Myocyte (in vitro differentiated cells): ENCODE measurements at places on chromosomes 12 and 14. TPM values are rescaled to one million over a fixed set of nuclear protein-coding genes. Genes with fewer than 3 reads are reported as not detected.

GRCh38 chr12:114628199-114628598 is 55.8 kb downstream of the TBX3 start:
- DNase-seq: no peak

DNA sequence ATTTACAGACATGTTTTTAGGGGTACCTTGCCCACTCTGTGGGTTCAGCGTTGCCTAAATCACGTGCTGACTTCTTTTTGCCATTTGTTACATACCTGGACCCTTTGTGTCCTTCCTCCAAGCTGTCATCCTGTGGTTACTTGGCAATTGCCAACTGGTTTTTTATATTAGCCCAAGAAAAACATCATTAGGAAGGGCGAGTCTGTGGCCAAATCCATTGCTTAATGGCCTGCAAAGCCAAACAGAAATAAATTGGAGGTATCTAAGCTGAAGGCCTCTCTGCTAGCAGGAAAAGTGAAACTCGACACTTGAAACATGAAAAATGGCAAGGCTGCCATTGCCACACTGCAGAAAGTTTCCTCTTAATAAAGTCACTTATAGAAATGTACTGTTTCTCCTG is 190.4 kb downstream of the NUAK1 start:
- peak; percentile 61 for DNase-seq

DNA sequence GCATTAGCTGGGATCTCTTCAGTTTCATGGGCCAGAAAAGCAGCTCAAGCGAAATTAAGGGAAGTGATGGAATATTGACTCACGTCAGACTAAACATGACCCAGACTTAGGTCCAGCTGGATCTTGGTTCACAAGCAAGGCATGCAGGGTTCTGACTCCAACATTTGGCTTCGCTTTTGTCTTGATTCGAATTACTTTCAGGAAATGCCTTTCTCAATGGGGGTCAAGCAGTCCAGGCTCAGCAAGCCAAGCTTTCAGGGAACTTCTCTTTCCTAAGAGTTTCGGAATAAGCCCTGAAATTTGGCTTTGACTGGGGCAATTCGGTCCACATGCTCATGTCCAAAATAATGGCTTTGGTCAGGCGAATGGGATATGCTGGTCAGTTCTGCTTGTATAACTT is 678.7 kb upstream of the TMEM132C start:
- no peak for DNase-seq

- no peak for DNase-seq
Measured at GRCh38 chr12:2276288-2277033, 223.7 kb downstream of the CACNA1C start.

DNA sequence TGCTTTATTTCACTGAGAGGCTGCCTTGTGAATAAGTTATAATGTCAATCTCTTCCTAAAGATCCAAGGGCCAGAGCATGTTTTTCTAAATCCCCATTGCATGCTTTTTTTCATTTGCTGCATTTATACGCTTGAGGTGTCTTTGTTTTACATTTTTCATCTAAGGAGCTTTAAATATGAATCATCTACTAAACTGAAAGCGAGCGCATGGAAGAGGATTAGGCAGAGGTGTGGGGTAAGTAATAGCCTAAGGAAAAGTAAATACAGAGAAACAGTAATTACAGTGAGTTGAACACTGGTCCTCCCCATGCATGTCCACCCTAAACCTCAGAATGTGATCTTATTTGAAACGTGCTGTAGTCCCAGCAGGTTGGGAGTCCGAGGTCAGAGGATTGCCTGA is 76.4 kb upstream of the METAP2 start:
- no peak for DNase-seq

- no peak for DNase-seq
Measured at GRCh38 chr12:118166946-118167345, 31.0 kb downstream of the PEBP1 start.

Gene MMP19
- 8.6 and 8.8 TPM in 2 replicates for total RNA-seq

Gene CIROP
- total RNA-seq: not detected in 2 replicates
